ENCODE measurements at places on chromosomes 1 and 21. TPM values are rescaled to one million over a fixed set of nuclear protein-coding genes. Genes with fewer than 3 reads are reported as not detected.

- ATAC-seq = no peak
These were observed 2.0 kb downstream of the LRRC41 start for GRCh38 chr1:46301406-46301807.

CCDC27 gene
- not detected for total RNA-seq

DNA sequence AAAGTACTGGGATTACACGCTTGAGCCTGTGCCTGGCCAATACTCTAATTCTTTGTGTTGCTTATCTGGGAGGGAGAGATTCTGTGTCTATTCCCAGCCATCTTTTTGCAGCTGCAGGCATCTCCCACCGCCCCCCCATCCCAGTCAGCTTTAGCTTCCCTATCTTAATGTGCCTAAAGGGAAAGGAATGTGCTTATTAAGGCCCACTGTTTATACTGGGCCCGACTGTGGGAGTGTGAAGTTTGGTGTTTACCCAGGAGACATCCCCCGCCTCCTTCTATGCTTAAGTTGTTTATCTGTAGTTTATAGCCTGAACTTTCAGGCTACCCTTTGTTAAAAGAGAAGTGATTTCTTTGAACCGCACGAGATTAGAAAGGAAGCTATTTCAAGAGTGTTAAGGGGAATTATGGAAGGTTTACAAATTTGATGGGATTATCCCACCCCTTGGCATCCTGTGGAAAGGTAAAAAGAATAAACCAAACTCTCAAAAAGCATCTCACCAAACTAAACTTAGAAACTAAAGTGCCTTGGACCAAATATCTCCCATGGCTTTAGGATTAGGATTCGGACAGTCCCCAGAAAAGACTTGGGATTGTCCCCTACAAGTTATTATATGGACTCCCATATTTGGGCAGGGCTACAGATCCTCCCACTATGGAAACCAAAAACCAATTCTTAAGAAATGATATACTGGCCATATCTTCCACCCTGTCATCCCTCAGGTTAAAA, 25.5 kb upstream of the ZNF496 start:
- no peak for ATAC-seq

- peak; percentile 76 for ATAC-seq
These were observed 60.6 kb downstream of the UCK2 start for GRCh38 chr1:165887877-165888551.

- ATAC-seq = no peak
These were observed 88.2 kb downstream of the PSMG1 start for GRCh38 chr21:39094847-39095579.

Data from esophagus mucosa (tissue), 1 donor.